HFFc6 (cell line): ENCODE measurements at places on chromosomes 5 and 9. TPM values are rescaled to one million over a fixed set of nuclear protein-coding genes. Genes with fewer than 3 reads are reported as not detected.

DNA sequence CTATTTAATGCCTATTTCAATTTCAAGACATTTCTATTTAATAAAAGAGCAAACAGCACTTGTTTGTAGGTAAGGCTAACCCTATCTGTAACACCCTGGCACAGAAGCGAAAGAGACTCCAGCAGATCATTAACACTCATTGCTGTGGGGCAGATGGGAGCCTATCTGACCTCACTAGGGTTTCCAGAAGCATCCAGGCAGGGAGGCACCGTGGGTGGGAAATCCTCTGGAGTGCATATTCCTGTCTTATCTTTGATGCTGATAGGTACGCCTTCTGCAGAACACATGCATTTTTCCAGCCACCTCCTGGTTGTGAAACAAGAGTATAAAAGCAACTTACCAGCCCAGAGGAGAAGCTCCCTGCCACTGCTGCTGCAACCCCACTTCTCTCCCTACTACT is 233.7 kb downstream of the GLIS3 start:
- no peak for DNase-seq
- H3K36me3 ChIP-seq = peaks cover 16% of the 10 kb centered on the region
- peaks cover 6% of the 10 kb centered on the region; the same call in 1 of the 2 replicates for H3K4me1 ChIP-seq
- no peak overlapping the region for H3K4me3 ChIP-seq

SNCAIP gene
- 0.12 to 1.5 TPM (median 0.49 TPM) in 3 replicates for total RNA-seq

- no peaks in the 10 kb centered on the region; the same call in 1 of the 2 replicates for H3K27me3 ChIP-seq
- H3K36me3 ChIP-seq = 0 out of 2 replicates have a peak, but pooled peaks cover 5% of the 10 kb centered on the region
- H3K4me1 ChIP-seq = peaks cover 17% of the 10 kb centered on the region
- DNase-seq = no peak
- no peak overlapping the region for H3K4me3 ChIP-seq
- H3K27ac ChIP-seq = no peak overlapping the region
Measured at GRCh38 chr5:147436596-147436995, 73.3 kb downstream of the DPYSL3 start.

EPB41L4A gene
- not detected in 2 replicates for total RNA-seq

GRCh38 chr5:112918679-112919078 is 3.3 kb downstream of the REEP5 start:
- no peak overlapping the region for H3K27ac ChIP-seq
- peaks cover 44% of the 10 kb centered on the region for H3K36me3 ChIP-seq
- no peak for DNase-seq
- H3K4me1 ChIP-seq = peaks cover 83% of the 10 kb centered on the region

QRFP gene
- not detected in 3 replicates for total RNA-seq

COL15A1 gene
- 0.21 to 0.50 TPM (median 0.40 TPM) in 3 replicates for total RNA-seq

RLN2 gene
- total RNA-seq = not detected in 3 replicates

ZNF622 gene
- 42.1 to 60.1 TPM (median 49.6 TPM) in 3 replicates for total RNA-seq

MSMP gene
- total RNA-seq = 0.36 TPM in 1 of 3 replicates, not detected in the others

- no peaks in the 10 kb centered on the region for H3K27me3 ChIP-seq
- no peak overlapping the region for H3K4me3 ChIP-seq
- no peak for DNase-seq
- no peaks in the 10 kb centered on the region for H3K4me1 ChIP-seq
- no peaks in the 10 kb centered on the region for H3K36me3 ChIP-seq
- no peak overlapping the region for H3K27ac ChIP-seq
Measured at GRCh38 chr9:68720656-68721313, 15.7 kb downstream of the PIP5K1B start.

DNA sequence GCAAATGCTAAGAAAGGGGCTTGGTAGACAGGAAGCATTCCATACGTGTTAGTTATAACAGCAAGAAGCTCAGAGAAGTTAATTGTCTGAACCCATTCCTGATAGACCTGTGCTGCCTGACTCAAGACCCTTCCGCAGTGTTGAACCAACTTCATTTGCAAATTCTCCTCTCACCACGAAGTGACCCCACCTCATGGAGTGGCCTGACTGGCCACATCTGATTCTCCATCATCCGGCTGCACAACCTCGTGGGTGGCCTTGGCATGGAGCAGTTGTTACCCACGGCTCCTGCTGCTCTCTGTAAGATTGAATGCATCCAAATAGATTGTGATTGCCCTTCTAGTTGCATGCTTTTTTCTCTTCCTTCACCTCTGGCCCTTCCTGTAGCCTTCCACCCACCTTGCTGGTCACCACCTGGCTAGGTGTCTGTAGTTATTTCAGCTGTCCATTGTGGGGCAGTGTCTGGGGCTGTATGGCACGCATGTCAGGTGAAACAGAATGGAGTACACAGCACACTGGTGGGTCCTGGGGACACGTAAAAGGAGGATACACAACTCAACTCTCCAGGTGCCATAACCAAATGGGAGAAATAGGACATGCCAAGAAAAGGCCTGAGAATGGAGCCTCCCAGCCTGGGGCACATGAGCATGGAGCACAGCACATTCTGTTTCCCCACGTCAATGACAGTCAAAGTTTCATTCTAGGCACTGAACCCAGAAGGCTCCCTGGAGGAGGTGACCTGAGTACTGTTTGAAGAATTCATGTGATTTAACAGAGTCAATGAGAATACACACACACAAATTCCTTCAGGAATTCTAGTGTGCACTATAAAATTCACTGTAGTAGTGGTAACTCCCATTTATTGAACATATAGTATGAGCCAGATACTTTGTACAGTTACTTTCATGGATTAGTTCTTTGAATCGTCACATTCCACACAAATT is 70.5 kb upstream of the PTCH1 start:
- no peak overlapping the region for H3K4me3 ChIP-seq
- H3K27ac ChIP-seq = no peak overlapping the region
- no peak for DNase-seq
- H3K27me3 ChIP-seq = peaks cover 19% of the 10 kb centered on the region

GRCh38 chr5:180470361-180470760 is 23.8 kb upstream of the CNOT6 start:
- DNase-seq = no peak
- H3K4me3 ChIP-seq = no peak overlapping the region
- H3K27me3 ChIP-seq = peaks cover 5% of the 10 kb centered on the region
- H3K36me3 ChIP-seq = no peaks in the 10 kb centered on the region

PCYOX1L gene
- 9.8 and 13.4 TPM in 2 replicates for total RNA-seq

GRCh38 chr9:68643901-68644809 is 60.9 kb upstream of the PIP5K1B start:
- no peaks in the 10 kb centered on the region for H3K4me1 ChIP-seq
- H3K27me3 ChIP-seq = peaks cover 8% of the 10 kb centered on the region
- H3K36me3 ChIP-seq = no peaks in the 10 kb centered on the region
- no peak overlapping the region for H3K27ac ChIP-seq

BNC2 gene
- 19.1 to 26.0 TPM (median 20.2 TPM) in 3 replicates for total RNA-seq

DNA sequence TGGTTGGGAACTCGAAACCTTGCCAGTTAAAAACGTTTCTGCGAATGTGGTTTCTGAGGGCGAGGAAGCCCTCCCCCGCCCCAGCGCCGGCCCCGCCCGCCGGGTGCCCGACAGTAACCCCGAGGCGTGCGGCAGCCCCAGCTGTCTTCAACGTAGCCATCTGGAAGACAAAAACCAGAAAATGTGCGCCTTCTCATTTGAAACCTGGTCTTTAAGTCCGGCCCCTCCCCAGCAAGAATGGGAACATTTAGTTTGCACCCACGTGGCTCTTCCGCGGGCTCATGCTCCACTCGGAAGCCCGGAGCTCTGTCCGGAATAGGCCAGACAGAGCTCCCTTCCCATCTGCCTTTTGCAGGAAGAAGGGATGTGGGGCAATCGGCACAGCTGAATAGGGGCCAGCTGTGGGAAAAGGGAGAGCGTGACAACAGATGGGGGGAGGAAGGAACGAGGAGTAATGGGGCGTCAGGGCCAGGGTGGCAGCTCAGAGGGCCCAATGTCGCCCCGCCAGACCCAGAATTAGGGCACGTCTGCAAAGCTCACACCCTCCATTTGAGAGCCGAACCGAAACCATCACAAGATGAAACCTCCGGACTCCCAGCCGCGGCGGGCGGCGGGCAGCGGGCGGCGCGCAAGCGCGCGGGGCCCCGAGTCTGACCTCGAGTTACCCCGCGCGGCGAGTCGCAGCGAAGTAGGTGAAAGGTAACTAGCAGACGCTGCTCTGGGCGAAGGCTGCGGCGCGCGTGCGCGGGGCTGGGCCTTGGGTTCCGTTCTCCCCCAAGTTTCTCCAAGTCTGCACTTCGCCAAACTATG is 63.4 kb upstream of the ABCA1 start:
- H3K27ac ChIP-seq = peak overlapping the region; percentile 94
- H3K4me1 ChIP-seq = peaks cover 40% of the 10 kb centered on the region
- DNase-seq = peak; percentile 79
- no peaks in the 10 kb centered on the region for H3K36me3 ChIP-seq
- H3K4me3 ChIP-seq = peak overlapping the region; percentile 94

DNA sequence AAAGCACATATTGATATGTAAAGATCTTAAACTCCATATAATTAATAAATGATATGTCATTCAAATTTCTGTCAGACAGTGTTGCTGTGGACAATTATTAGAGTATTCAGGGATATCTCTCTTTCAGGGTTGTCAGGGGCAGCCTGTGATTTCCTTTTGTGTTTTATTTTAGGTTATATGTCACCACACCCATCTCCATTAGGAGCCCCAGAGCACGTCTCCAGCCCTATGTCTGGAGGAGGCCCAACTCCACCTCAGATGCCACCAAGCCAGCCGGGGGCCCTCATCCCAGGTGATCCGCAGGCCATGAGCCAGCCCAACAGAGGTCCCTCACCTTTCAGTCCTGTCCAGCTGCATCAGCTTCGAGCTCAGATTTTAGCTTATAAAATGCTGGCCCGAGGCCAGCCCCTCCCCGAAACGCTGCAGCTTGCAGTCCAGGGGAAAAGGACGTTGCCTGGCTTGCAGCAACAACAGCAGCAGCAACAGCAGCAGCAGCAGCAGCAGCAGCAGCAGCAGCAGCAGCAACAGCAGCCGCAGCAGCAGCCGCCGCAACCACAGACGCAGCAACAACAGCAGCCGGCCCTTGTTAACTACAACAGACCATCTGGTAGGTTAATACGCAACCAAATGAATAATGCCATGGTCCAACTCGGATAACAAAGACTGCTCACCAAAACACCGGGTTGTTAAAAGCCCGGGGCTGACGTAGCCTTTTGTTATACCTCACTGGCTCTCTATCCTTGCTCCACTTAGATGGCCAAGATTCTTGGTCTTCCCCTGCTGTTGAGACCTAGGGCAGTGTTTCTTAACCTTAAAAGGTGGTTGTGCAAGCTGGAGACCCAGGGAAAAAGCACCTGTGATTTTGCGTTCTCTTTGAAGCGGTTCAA is 24.4 kb downstream of the SMARCA2 start:
- no peak overlapping the region for H3K27ac ChIP-seq
- peaks cover 47% of the 10 kb centered on the region for H3K36me3 ChIP-seq
- no peak overlapping the region for H3K4me3 ChIP-seq
- no peak for DNase-seq
- H3K27me3 ChIP-seq = no peaks in the 10 kb centered on the region

DNA sequence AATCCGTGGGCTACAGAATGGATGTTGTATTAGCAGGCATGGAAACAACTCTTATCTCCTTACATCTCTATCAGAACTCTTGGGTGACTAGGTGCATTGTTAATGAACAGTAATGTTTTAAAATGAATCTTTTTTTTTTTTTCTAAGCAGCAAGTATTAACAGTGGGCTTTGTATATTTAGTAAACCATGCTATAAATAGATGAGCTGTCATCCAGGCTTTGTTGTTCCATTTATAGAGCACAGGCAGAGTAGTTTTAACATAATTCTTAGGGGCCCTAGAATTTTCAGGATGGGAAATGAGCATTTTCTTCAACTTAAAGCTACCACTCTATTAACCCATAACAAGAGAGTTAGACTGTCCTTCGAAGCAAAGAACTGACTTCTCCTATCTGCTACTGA is 233.7 kb upstream of the ADAMTSL1 start:
- peaks cover 6% of the 10 kb centered on the region for H3K36me3 ChIP-seq
- H3K4me1 ChIP-seq = peaks cover 40% of the 10 kb centered on the region
- H3K27me3 ChIP-seq = no peaks in the 10 kb centered on the region
- H3K27ac ChIP-seq = no peak overlapping the region

GRCh38 chr5:33205727-33206410 is 234.9 kb upstream of the TARS1 start:
- H3K27ac ChIP-seq = no peak overlapping the region
- no peaks in the 10 kb centered on the region for H3K27me3 ChIP-seq
- no peaks in the 10 kb centered on the region for H3K36me3 ChIP-seq
- H3K4me3 ChIP-seq = no peak overlapping the region

GRCh38 chr5:132825033-132825833 is 5.2 kb downstream of the SHROOM1 start:
- H3K4me3 ChIP-seq = no peak overlapping the region
- no peak overlapping the region for H3K27ac ChIP-seq
- peaks cover 10% of the 10 kb centered on the region for H3K4me1 ChIP-seq
- H3K36me3 ChIP-seq = no peaks in the 10 kb centered on the region

DNA sequence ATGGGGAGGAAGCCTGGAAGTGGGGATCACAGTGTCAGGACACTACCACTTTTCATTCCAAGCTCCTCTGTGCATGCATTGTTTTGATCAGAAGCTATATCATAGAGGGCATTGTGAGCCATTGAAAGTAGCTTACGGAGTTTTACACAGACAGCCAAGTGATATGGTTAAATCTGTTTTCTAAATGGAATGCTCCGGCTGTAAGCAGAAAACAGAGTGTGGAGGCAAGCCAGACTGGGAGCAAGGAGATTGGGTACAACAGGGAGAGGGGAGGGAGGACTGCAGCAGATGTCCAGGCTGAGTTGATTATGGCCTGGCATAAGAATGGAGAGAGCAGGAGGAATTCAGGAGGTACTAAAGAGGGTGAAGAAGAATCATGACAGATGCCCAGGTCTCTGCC is 15.5 kb upstream of the SOWAHA start:
- H3K4me3 ChIP-seq = no peak overlapping the region
- DNase-seq = no peak
- no peak overlapping the region for H3K27ac ChIP-seq
- H3K4me1 ChIP-seq = peaks cover 7% of the 10 kb centered on the region

DNA sequence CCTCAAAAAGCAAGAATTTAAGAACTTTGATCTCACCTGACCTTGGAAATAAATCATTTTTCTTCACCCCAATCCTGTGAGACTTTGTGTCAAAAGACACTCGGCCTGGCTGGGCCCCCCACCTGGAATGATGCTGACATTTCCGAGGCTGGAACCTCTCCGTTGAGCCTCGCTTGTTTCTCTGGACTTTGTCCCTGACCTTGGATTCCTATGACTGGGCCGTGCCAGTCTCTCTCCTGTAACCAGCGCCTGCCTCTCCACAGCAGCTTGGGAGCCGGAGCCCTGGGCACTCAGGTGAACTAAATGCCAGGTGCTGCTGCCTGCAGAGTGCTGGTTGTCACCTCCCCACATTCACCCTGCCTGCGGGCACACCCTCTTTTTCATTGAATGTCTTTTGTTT is 62.7 kb downstream of the RETREG1 start:
- H3K36me3 ChIP-seq = no peaks in the 10 kb centered on the region
- peaks cover 20% of the 10 kb centered on the region for H3K4me1 ChIP-seq
- no peak for DNase-seq
- peaks cover 15% of the 10 kb centered on the region for H3K27me3 ChIP-seq

PCDHB15 gene
- total RNA-seq = 0.56 to 1.4 TPM (median 0.63 TPM) in 3 replicates

GRCh38 chr5:131773805-131774204 is 23.0 kb downstream of the FNIP1 start:
- DNase-seq = no peak
- no peak overlapping the region for H3K4me3 ChIP-seq
- no peaks in the 10 kb centered on the region for H3K36me3 ChIP-seq
- no peak overlapping the region for H3K27ac ChIP-seq
- H3K4me1 ChIP-seq = peaks cover 31% of the 10 kb centered on the region
